ENCODE measurements at places on chromosomes 4 and X.

DNA sequence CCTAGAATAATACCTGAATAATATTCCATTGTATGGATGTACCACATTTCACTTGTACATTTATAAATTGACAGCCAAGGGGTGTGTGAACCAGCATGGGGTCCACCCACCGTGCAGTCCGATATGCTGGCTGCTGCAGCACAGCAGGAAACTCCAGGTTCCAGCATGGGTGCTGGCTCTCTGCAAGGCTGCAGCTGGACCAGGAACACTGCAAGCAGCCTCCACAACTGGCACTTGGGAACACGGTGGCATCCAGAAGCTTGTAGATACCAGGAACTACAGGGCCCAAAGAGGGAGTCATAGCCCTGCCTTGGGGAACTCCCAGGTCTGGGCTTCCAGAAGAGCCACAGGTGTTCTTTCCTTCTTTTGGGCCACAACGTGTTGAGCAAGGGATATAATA lies 91.2 kb downstream of the NXF2 start:
- DNase-seq, result no peak

GRCh38 chr4:123651066-123651465 lies 254.5 kb downstream of the SPRY1 start:
- no peak for DNase-seq

- no peak for DNase-seq
Observed at GRCh38 chr4:7103607-7104365, 35.9 kb upstream of the GRPEL1 start.

DNA sequence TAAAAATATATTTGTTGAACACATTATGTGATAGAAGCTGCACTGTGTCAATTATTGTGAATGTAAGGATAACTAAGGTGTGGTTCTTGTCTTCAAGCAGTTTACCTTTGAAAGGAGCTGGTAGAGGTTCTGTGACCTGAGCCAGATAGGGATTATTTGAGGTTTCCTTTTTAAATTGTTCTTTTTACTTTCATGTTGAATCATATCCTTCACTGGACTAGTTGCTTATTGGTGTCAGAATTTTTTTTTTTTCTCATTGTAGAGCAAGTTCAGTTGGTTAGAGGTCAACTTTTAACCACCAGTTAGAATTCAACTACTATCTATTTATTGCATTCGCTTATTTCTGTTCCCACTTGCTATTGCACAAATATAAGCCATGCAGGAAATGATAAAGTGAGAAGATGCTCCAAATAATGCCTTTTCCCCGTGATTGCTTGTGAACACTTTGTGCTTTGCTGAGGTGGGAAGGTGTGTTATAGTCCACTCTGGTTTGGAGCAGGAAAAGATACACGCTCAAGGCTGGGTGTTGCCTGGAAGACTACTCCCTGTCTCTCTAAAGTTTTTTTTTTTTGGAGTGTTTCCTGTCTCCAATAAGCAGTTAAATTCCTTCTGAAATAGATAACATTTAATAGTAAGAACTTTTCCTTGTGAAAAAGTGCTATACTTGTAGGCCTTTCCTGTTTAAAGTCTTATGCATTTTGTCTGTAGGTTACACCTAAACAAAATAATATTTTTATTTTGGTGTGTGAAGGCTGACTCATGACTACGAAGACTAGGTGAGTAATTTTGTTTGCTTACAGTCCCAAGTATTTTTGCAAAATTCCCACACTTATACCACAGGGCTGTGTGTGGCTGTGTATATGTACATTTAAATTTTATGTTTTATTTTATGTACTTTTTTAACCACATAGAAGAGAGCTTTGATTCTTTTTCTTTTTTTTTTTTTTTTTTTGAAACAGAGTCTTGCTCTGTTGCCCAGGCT lies 83.8 kb upstream of the LCORL start:
- no peak for DNase-seq
